ENCODE measurements at places on chromosomes 1 and 21. TPM values are rescaled to one million over a fixed set of nuclear protein-coding genes. Genes with fewer than 3 reads are reported as not detected.

DNA sequence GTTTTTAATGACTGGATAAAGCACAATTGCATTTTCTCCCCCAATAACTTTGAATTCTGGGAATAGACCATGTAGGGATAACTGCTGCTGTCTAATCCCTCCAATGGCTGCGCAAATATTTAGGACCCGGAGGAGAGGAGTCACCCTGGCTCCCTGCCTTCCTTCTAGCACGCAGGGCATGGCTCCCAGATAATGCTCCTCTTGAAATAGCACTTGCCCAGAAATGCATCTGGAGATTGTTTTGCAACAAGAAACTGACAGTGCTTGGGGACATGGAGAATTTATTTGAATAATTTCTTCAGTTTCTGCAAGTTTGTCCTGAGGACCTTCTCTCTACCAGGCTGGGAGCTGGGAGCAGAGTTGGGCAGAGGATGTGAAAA lies 83.5 kb downstream of the MAN1C1 start:
- DNase-seq, result no peak

DNA sequence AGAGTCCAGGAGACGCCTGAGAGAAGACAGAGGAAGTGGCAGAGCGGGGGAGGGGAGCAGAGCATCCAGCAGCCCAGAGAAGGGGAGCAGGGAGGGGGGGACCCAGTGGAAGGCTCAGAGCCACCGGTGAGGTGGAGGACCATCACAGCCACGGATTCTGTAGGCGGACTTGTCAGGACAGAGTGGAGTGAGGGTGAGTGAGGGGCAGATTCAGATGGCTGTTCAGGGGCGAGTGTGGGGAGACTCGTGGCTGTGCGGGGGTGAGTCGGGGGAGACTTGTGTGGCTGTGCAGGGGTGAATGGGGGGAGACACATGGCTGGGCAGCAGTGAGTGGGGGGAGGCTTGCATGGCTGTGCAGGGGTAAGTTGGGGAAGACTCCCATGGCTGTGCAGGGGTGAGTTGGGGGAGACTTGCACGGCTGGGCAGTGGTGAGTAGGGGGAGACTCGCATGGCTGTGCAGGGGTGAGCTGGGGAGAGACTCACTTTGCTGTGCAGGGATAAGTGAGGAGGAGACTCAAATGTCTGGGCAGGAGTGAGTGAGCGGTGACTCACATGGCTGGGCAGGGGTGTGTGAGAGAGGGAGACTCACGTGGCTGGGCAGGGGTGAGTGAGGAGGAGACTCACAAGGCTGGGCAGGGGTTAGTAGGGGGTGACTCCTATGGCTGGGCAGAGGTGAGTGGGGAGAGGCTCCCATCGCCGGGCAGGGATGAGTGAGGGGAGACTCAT lies 56.8 kb upstream of the ABCG1 start:
- no peak for DNase-seq

DNA sequence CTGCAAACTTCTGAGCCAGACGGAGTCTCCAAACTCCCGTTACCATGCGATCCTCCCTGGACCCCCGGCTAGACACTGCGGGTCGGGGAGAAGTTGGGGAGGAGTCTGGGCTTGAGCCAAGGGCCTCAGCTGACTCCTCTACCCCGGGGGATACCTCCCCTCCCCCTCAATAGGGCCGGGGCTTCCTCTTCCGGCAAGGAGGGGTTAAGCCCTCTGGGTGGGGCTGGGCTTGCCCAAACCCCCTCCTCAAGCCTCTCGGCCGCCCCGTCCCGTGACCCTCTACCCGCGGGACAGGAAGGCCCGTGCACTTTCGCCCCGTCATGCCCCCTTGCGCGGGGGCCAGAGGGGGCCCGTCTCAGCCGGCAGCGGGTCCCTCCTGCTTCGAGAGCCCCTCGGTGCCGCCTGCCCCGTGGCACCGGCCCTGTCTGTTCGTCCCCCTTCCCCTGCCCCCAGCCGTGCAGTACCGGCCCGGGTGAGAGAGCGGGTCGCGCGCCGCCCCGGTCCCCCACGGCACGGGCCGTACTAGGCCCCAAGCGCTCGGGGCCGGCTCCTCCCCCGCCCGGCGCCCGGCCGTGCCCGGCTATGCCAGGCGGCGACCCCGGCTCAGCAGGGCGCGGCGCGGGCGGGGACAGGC lies 652 bp downstream of the ARL8A start:
- no peak for DNase-seq

Gene PDC
- not detected for total RNA-seq

Gene IPP
- total RNA-seq, result 9.0 TPM

DNA sequence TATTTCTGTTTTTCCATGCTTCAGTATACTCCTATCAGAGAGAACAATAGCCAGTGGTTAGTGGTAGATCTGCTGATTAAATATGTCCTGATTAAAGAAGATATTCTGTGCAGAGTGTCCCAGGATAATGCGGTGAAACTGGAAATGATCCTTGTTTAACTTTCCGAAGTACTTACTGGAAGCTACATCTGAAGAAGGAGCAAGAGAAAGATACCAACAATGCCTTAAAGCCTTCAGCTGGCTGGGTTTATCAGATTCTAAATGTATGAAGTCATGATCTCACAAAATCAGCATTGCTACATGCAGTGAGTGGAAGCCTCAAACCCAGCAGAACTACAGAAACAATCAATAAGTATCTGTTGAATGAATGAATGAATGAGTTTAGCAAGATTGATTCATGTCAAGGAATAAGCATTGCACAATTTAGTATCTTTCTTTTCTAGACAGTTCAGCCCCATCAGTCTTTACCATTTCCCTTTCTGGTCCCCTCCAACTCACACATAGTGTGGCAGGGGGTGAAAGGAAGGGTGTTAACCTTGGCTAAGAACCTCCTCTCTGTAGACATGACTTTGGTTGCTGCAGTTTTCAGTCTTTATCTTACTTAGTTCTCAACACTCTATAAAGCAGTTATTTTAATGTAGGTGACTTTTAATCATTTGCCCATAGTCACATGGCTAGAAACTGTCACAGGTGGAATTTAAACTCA lies 24.7 kb upstream of the DNASE2B start:
- no peak for DNase-seq

DNA sequence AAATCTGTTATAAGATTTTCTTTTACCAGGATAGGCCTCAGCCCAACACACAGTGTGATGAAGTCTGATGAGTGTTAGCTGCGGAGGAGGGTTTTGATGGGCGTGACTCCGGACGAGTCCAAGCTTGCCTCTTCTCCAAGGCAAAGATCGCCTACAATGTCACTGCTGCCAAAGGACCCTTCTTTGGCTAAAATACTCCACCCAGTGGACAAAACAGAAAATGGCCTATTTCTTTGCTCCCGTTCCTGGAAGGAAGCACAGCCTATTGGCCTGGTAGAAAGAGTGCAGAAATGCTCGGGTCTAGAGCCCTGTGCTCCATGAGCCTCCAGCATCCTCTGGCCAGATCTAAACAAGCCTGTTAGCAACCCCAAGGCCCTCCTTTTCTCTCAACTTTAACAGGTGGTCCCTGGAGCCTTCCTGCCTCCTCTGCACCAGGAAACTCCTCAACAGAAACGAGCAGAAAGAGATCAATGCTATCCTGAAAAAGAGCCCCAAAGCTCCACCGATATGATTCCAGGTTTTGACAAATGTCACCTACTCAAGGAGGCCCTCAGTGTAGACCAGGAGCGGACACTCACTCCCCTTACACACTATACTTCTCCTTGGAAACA lies 3.4 kb upstream of the CASQ2 start:
- DNase-seq, result no peak

GRCh38 chr1:32221581-32221979 lies 573 bp downstream of the TMEM234 start:
- no peak for DNase-seq

DNA sequence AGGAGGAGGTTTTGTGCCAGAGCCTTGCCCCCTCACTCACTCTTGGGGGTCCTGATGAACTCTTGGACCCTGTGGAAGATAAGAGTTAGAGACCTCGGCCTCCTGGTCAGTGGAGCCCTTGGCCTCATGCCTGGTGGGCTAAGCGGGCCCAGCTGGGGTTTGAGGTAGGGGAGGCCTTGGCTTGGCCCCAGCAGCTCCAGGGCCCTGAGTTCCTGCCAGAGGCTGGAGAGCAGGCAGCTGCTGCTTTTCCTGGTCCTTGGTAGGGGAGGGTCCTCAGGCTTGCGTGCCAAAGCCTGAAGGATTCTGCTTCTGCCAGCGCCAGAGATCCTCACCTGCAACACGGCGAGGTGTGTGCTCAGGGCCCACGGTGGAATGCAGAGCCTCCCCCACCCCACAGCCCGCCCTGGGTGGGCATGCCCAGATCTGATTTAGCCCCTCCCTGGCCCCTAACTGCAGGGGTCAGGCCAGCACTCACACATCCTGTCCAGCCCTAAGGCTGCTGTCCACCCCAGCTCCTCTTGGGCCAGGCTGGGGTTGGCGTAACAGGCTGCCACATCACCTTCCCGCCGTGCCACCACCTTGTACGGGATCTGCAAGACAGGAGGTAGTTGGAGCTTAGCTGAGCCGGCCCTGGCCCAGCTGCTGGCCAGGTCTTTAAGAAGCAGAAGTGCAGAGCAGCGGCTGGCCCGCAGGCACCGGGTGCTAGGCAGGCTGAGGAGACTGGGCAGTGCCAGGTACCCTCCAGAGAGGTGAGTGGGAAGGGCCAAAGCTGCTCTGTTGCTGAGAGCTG lies 4.7 kb downstream of the GALE start:
- DNase-seq, result no peak

DNA sequence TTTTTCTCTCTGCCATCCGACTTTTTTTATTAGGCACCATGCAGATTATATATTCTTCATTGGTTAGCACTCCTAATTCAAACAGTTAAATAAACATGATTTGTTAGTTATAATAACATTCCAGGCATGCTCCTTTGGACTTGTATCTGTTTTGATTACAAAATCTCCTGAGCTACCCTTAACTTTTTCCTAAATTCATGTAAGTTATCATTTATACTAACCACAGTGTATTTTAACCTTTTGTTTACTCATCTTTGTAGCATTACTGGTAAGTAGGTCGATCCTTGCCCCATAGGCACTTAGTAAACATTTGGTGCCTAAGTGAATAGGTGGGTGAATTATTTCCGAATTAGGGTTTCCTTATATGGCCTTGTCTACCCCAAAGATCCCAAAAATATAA lies 43.8 kb downstream of the MIER1 start:
- no peak for DNase-seq

Gene IL19
- total RNA-seq, result not detected

GRCh38 chr1:2644171-2644570 lies 11.4 kb upstream of the MMEL1 start:
- no peak for DNase-seq

Gene GALNT2
- 57.0 TPM for total RNA-seq

- no peak for DNase-seq
Measured at GRCh38 chr1:11806307-11806936, 431 bp downstream of the CLCN6 start.

Gene DIO1
- total RNA-seq, result not detected

GRCh38 chr1:21821385-21822019 lies 9.4 kb downstream of the LDLRAD2 start:
- DNase-seq, result no peak

DNA sequence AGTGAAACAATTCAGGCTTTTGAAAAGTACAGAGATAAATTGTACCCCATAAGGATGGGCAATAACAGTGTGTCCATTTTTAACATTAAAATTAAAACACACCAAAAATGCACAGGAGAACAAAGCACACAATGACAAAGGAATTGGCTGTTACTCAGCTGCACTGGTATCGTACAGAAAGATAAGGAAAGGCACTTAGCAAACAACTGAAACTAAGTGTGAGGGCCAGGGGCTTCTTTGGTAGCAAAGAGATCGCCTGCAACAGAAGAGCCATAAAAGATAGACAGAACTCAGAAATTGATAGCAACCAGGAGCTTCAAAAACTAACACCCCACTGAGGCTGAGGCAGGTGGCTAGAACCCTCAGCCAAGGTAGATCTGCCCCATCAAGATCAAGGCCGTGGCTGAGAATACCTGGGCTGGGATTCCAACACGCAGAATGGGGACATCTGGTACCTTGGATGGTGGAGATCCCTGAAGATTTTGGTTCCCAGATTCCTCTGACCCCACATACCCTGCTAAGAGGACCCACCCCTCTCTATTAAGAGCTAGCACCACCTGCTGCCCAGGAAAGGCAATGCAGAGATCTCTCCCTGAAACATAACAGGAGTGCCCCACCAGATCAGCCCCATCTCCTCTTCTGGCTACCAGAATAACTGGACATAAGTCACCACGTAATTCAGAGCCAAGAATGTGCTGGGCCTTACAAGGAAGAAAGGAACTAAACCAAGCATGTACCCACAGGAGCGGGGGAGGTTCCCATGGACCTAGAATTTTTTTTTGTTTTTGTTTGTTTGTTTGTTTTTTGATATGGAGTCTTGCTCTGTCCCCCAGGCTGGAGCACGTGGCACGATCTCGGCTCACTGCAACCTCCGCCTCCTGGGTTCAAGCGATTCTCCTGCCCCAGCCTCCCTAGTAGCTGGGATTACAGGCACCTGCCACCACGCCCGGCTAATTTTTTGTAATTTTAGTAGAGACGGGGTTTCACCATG lies 16.2 kb downstream of the PLEKHO1 start:
- DNase-seq, result no peak

Gene FCGR1A
- not detected for total RNA-seq

- peak; percentile 60 for DNase-seq
Measured at GRCh38 chr1:221284028-221284427, 404.8 kb downstream of the HLX start.

Gene SHISAL2A
- total RNA-seq, result not detected

Gene NTNG1
- total RNA-seq, result 5.2 TPM

Gene ALX3
- not detected for total RNA-seq

GRCh38 chr1:4792565-4792964 lies 138.2 kb downstream of the AJAP1 start:
- DNase-seq, result no peak

- DNase-seq, result no peak
Measured at GRCh38 chr1:180652792-180653191, 21.0 kb downstream of the XPR1 start.

Gene PLA2G5
- total RNA-seq, result not detected

Gene TBX19
- 2.9 TPM for total RNA-seq

DNA sequence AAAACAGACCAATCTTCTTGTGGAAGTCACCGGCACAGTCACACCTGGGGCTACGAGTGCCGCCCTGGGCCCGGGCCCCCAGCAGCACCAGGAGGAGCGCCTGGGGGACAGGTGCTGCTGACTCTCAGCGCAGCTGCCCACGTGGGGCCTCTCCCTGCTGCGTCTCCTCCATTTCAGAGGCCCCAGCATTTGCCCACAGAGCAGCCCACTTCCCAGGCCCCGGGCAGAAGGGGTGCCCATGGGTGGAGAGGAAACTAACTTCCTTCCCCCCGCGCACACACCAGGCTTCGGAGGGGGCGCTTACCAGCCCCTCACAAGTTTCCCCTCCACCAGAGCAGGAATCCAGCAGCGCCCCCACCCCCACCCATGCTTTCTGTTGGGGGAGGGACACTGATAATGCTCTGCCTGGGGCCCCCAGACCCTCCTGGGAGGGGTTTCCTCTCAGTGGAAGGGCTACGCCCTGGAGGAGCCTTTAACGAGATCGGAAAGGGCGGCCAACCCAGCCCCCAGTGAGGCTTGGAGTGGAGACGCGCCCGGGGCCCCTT lies 440 bp downstream of the TNFRSF25 start:
- no peak for DNase-seq

- no peak for DNase-seq
Measured at GRCh38 chr1:65471861-65472332, 51.4 kb downstream of the LEPR start.

- DNase-seq, result no peak
Measured at GRCh38 chr1:74549932-74550331, 37.5 kb upstream of the LRRC53 start.

- no peak for DNase-seq
Measured at GRCh38 chr1:220432408-220432807, 95.5 kb upstream of the MARK1 start.

Gene ELAVL4
- not detected for total RNA-seq

GRCh38 chr21:35400233-35400939 lies 351.3 kb upstream of the RUNX1 start:
- DNase-seq, result peak; percentile 45

All from kidney epithelial cell (primary cell).